ENCODE measurements at places on chromosomes 2 and 18.

- no peak for DNase-seq
Observed at GRCh38 chr2:96250188-96250587, 15.6 kb downstream of the TMEM127 start.

GRCh38 chr2:158181171-158181570 is 79.5 kb downstream of the UPP2 start:
- no peak for DNase-seq

GRCh38 chr2:111657351-111657975 is 226.5 kb downstream of the ANAPC1 start:
- DNase-seq: no peak

- DNase-seq: peak; percentile 44
Observed at GRCh38 chr2:96860065-96861029, 2.5 kb upstream of the ANKRD39 start.

DNA sequence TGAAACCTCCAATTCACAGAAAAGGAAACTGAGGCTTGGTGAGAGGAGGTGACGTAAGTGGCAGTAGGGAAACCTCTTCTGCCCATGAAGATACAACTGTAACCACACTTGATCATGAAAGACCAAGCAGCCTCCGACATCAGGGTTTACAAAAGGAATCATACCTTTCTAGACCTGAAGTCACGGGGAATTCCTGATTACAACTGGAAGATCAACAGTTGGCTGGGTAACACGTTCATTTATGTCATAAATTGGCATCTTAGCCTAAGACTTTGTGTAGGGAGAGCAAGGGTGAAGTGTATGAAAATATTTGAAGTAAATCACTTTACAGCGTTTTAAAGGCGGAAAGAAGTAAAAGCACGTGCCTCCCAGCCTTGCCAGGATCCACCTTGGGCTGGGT is 922 bp downstream of the HS1BP3 start:
- DNase-seq: no peak
